ENCODE measurements at places on chromosomes 12 and 14.

DNA sequence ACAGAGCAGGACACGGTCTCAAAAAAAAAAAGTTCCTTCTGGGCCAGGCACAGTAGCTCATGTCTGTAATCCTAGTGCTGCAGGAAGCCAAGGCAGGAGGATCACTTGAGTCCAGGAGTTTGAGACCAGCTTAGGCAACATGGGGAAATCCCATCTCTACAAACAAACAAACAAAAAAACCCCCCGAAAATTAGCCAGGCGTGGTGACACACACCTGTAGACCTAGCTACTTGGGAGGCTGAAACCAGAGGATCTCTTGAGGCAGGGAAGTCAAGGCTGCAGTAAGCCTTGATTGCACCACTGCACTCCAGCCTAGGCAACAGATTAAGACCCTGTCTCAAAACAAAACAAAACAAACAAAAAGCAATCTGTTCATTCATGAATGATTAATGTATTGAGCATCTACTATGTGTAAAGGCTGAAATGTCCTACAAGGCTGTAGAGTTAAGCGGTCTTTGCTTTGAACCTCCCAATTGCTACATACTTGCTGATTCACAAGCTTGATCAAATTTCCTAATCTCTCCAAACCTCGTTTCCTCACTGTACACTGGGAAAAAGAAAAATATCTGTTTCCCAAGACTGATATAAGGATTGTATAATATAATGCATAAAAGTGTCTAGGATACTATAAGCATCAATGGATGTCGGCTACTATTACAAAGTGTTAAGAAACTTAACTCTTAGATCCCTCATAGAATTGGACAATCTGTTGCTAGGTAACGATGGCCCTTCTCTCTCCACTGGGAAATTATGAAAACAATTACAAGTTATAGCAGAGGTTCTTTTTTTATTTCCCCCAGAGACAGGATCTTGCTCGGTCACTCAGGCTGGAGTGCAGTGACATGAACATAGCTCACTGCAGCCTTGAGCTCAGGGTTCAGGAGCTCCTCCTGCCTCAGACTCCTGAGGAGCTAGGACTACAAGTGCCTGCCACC, 7.9 kb upstream of the RILPL2 start:
- DNase-seq: peak; percentile 23

- DNase-seq: no peak
Measured at GRCh38 chr14:34013721-34014060, 62.8 kb upstream of the EGLN3 start.

DNA sequence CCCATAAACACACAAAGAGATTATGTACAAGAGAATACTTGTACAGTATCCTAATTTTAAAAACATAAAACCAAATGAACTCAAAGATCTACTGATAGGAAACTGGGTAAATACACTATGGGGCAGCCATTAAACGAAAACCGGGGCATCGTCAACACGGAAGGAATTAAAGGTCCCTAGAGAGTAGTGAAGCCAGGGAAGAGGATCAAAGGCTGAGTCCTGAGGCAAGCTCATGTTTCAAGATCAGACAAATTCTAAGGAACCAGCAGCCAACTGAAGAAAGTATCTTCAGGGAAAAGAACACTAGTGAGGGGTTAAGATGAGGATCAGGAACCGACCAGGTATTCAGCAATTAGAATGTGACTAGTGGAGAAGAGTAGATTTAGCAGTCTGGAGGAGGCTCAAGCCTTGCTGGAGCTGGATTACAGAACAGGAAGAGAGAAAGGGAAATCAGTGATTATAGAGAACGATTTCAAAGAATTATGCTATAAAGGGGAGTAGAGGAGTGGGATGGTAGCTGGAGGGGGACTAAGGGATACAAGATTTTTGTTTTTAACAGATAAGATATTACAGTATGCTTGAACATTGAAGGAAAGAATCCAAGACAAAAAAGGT, 23.7 kb downstream of the SEL1L start:
- DNase-seq: peak; percentile 8

GRCh38 chr12:123231931-123232330, 1.0 kb downstream of the MPHOSPH9 start:
- no peak for DNase-seq

DNA sequence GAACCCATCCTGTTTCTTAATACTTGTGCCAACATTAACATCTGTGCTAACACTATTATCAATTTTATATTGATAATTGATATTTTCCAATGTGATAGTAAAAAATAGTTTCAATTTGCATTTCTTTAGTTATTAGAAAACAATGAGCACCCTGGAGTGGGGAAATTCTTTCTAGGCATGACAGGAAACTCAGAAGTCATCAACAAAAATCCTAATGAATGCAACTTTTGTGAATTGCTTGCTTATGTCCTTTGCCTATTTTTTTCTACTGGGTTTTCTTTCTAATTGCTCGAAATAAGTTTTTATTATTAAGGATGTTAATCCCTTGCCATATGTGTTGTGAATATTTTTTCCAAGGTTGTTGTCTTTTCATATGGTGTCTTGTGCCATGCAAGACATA, 18.1 kb upstream of the WDR20 start:
- DNase-seq: no peak
